Calu3 (cell line): ENCODE measurements at places on chromosomes 7 and 10. TPM values are rescaled to one million over a fixed set of nuclear protein-coding genes. Genes with fewer than 3 reads are reported as not detected.
A peak's percentile ranks its signal among the peaks of the same experiment; 100 is the strongest.

GRCh38 chr10:130047336-130047735 lies 63.3 kb downstream of the C10orf143 start:
- no peak overlapping the region for H3K27ac ChIP-seq
- H3K4me1 ChIP-seq, result no peaks in the 10 kb centered on the region
- no peak for DNase-seq
- no peaks in the 10 kb centered on the region for H3K36me3 ChIP-seq
- no peak overlapping the region for H3K4me3 ChIP-seq
- no peaks in the 10 kb centered on the region for H3K27me3 ChIP-seq

- H3K36me3 ChIP-seq, result no peaks in the 10 kb centered on the region
- no peaks in the 10 kb centered on the region for H3K4me1 ChIP-seq
These were observed 502 bp downstream of the SLC18A3 start for GRCh38 chr10:49610458-49611165.

GRCh38 chr10:49171326-49172060 lies 16.7 kb downstream of the TMEM273 start:
- H3K27me3 ChIP-seq, result peaks cover 41% of the 10 kb centered on the region
- H3K27ac ChIP-seq, result no peak overlapping the region
- DNase-seq, result no peak
- H3K4me1 ChIP-seq, result peaks cover 10% of the 10 kb centered on the region

DNA sequence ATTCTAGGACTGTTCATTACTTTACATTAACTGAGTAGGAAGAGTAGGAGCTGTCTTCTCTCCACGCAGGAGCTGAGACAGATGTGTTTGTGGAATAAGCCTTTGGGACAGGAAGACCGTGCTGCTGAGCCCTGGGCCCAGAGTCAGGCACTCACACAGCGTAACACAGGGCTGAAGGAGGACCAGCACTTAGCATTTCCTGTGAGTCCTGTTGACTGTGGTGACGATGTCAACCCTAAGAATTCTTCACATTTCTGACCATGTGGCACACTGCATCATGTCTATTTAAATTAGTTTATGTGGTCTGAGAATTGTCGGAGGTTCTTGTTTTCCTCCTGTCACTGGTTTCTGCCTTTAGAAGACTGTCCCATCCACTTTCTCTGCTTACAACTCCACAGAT lies 117.2 kb downstream of the PIP4K2A start:
- H3K36me3 ChIP-seq, result no peaks in the 10 kb centered on the region
- no peak overlapping the region for H3K27ac ChIP-seq
- peaks cover 23% of the 10 kb centered on the region for H3K4me1 ChIP-seq
- no peaks in the 10 kb centered on the region for H3K27me3 ChIP-seq
- no peak for DNase-seq

NSMCE4A gene
- 28.8 and 33.3 TPM in 2 replicates for total RNA-seq

AQP1 gene
- total RNA-seq, result 1.7 and 2.6 TPM in 2 replicates

DNA sequence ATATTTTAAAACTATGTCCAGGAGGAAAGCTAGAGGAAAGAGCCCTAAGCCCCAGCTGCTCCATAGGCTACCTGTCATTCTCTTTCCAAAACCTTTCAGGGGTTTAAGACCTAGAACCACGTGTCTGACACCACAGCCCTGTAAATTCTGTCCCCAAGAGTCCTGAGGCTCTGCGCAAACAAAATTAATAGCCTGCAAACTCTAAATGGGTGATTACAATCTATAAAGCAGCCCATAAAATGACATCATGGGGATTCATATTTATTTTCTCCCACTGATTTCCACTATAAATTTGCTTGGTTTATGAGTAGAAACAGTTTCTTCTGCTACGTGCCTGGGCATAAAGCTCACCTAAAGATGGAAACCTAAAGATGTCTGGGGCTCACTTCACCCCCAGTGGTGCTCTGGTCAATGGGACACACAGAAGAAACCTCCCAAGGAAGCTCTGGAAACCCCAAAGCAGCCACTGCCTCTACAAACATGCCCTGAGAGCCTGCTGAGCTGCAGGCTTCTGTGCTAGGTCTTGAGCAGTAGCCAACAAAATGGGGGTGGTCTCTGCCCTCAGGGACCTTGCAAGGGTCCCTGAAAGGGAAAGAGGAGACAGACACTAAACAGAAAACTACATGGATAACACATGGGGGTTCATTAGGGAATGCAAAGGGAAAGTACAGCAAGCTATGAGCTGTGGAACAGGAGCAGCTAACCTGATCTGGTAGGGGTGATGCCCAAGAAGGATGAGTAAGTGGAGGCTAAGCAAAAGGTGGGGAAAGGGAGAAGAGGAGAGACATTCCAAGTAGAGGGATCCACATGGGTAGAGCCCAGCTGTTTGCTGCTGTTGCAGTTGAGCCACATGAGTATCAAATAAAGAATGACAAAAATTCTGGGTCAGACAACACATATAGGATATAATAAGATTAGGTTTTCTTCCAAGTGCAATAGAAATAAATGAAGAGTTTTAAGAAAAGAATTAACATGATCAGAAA lies 331.7 kb downstream of the KCNMA1 start:
- H3K4me1 ChIP-seq, result no peaks in the 10 kb centered on the region
- H3K36me3 ChIP-seq, result no peaks in the 10 kb centered on the region
- DNase-seq, result no peak
- no peak overlapping the region for H3K27ac ChIP-seq
- peaks cover 100% of the 10 kb centered on the region for H3K27me3 ChIP-seq
- H3K4me3 ChIP-seq, result no peak overlapping the region

GRCh38 chr7:110442381-110442837 lies 648.5 kb upstream of the LRRN3 start:
- H3K4me3 ChIP-seq, result no peak overlapping the region
- no peaks in the 10 kb centered on the region for H3K4me1 ChIP-seq
- DNase-seq, result peak; percentile 67
- H3K36me3 ChIP-seq, result no peaks in the 10 kb centered on the region
- no peak overlapping the region for H3K27ac ChIP-seq
- H3K27me3 ChIP-seq, result no peaks in the 10 kb centered on the region

DNA sequence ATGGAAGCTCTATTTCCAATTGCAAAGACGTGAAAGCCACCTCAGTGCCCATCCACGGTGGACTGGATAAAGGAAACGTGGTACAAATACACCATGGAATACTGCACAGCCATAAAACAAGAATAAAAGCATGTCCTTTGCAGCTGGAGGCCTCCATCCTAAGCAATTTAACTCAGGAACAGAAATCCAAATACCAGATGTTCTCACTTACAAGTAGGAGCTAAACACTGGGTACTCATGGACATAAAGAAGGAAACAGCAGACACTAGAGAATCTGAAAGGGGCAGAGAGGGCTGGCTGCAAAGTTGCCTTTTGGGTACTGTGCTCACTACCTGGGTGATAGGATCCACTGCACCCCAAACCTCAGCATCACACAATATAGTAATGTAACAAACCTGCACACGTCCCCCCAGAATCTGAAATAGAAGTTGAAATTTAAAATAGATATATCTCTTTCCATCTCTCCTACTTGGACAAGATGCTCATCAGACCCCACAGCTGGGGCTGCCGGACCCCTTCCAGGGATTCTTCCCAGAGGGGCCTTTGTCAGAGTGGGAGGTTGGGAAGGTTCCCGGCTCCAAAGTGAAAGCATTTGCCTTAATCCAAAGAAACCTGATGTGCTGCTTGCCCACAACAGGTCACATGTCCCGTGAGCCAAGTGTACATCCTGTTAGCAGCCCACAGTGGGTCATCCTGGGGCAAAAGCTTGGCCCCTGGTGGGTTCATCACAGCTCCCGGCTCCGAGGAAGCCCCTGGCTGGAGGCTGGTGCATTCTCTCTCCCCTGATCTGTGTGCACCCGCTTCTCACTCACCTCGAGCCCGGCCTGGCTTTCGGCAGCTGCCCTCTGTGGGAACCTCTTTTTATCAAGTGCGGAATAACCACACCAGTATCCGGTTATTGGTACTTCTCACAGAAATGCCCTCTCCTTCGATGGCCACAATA lies 172.3 kb upstream of the PPP2R2D start:
- DNase-seq, result no peak
- no peak overlapping the region for H3K4me3 ChIP-seq
- H3K36me3 ChIP-seq, result no peaks in the 10 kb centered on the region
- peaks cover 30% of the 10 kb centered on the region for H3K4me1 ChIP-seq
- H3K27ac ChIP-seq, result no peak overlapping the region
